ENCODE measurements at places on chromosomes 1 and 21. TPM values are rescaled to one million over a fixed set of nuclear protein-coding genes. Genes with fewer than 3 reads are reported as not detected.

Gene CATSPER4
- total RNA-seq: not detected

Gene MPC2
- total RNA-seq: 62.8 TPM

Gene BTBD8
- 61.1 TPM for total RNA-seq

Gene PDC
- total RNA-seq: not detected

Gene FAAH
- 19.6 TPM for total RNA-seq

Gene AADACL4
- not detected for total RNA-seq

Gene CDC20
- total RNA-seq: 4.9 TPM

Gene NOC2L
- total RNA-seq: 67.3 TPM

Gene ASCL5
- not detected for total RNA-seq

Gene PRAMEF25
- total RNA-seq: not detected

Gene AGT
- total RNA-seq: 4.1 TPM

Gene MANEAL
- 28.9 TPM for total RNA-seq

Gene ETV3L
- total RNA-seq: under 0.01 TPM

Gene OVAAL
- not detected for total RNA-seq

Gene CLDN8
- not detected for total RNA-seq

Gene EXO1
- 3.3 TPM for total RNA-seq

Gene AGMAT
- total RNA-seq: 0.82 TPM

Gene PROX1
- total RNA-seq: 6.5 TPM

Gene MAP3K21
- total RNA-seq: 2.9 TPM

Gene NEK2
- total RNA-seq: 2.9 TPM

Gene WNT3A
- total RNA-seq: not detected

Gene KRTAP12-4
- total RNA-seq: not detected

Gene DENND2D
- total RNA-seq: 1.2 TPM

Gene KRTAP10-7
- total RNA-seq: not detected

Gene MCOLN2
- total RNA-seq: not detected

Measured in frontal cortex (tissue), 4 donors.